ENCODE measurements at places on chromosomes 5 and 9. TPM values are rescaled to one million over a fixed set of nuclear protein-coding genes. Genes with fewer than 3 reads are reported as not detected.

OTP gene
- not detected for total RNA-seq

PCDHA9 gene
- 0.06 TPM for total RNA-seq

C9 gene
- total RNA-seq, result not detected

SPAAR gene
- 1.2 TPM for total RNA-seq

IQGAP2 gene
- 3.5 TPM for total RNA-seq

C8G gene
- not detected for total RNA-seq

RALGDS gene
- total RNA-seq, result 116 TPM

SLC25A2 gene
- not detected for total RNA-seq

P4HA2 gene
- total RNA-seq, result 40.5 TPM

GRXCR2 gene
- total RNA-seq, result 0.69 TPM

PIP5K1B gene
- total RNA-seq, result 0.42 TPM

SPATA31D3 gene
- not detected for total RNA-seq

HTR1A gene
- not detected for total RNA-seq

GRCh38 chr5:104400941-104401340, 838.4 kb upstream of the NUDT12 start:
- DNase-seq, result no peak

DNA sequence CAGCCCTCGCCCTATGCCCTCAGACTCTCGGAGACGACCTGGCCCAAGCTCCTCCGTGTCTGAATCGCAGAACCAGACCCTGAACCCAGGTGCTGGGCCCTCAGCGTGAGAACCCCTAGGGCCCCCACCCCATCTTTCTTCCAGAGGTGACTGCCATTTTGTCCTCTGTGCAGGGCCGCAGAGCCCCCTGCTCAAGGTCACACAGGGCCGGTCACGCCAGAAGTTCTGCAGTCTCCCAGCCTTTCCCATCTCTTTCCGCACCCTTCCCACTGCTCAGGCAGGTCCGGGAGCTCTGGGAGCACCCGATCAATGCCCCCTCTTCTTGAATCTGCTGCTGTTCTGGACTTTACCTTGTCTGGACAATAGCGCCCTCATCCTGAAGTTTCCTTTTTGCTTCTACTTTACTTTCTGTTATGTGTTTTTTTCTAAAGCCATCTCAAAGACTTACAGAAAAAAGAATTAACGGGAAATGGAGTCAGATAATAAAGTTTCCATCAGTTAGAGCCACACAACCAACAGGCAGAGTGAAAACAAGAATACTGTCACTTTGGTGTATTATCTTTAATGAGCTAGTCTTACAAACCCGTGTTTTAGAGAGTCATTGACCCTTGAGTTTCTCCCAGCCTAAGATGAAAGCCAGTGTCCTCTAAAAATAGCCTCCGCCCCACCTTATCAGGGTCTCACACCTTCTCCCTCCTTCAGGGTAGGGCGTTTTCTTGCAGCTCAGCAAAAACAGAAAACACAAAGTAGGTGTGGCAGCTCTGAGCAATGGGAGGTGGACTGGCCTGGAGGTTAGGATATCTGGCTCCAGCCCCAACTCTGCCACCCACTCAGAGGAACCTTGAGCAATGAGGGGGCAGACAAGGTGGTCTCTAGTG, 1.8 kb downstream of the TMOD1 start:
- no peak for DNase-seq

DNA sequence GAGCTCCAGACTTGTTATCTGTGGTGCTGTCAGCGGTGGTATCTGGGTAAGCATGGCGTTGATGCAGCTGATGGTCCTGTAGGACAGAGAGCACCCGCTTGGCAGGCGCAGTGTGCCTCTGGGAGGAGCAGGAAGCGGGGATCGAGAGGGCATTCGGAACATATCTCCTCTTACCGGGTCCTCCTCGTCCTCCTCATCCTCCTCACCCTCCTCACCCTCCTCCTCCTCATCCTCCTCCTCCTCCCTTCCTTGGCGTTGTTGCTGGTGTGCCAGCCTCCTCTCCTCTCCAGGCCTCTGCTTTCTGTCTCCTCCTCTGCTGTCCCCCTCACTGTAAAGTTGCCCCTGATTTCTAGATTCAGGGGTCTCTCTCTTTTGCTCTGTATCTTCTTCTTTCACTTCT, 21.2 kb downstream of the ECM2 start:
- DNase-seq, result no peak

DNA sequence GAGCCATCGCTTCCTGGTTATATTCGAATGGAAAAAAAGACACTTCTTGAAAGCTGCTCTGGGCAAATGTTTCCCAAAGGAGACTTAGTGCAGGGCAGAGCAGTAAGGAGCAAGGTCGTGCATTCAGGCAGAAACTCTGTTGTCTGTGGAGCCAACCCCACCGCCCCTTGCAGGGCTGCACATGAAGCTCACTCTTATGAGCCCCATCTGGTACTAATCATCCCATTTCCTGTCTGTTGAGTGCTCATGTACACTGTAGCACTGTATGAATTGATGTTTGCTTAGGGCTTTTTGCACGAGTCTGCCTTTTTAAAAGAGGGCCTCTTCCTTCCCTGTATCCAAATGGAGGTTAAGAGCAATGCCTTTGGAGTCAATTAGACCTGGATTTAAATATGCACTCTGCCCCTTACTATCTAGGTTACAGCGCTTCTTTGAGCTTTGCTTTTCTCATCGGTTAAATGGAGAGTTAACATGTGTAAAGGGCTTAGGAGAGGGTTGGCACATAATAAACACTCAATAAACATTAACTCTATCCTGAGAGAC, 25.4 kb downstream of the HMHB1 start:
- DNase-seq, result no peak

- DNase-seq, result no peak
Measured at GRCh38 chr9:92146610-92147009, 31.4 kb upstream of the SPTLC1 start.

DNA sequence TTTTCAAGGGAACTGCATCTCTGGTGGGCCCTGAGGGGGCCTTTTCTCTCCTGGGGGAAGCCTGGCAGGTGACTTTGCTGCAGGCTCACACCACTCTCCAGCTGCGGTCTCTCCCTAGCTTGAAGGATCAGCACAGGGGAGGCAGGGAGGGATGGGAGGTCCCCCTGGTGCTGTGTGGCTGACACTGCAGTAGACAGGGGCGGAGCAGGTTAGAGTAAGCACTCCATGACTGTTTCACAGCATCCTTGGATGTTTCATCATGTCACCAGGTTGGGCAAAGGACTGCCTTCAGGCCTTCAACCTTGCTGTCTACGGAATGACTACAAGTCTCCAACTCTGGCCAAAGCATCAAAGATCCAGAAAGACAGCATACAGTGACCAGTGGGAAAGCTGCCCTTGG, 470.7 kb downstream of the CDK5RAP2 start:
- DNase-seq, result no peak

DNA sequence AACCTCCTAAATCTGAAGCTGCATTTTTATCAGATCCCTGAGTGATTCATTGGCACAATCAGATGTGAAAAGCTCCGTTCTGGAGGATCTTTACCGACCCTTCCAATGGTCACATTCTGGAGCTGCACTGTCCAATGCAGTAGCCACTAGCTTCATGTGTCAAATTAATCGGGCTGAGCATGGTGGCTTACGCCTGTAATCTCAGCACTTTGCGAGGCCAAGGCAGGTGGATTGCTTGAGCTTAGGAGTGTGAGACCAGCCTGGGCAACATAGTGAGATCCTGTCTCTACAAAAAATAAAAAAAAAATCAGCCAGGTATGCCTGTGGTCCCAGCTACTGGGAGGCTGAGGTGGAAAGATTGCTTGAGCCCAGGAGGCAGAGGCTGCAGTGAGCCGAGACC, 3.7 kb downstream of the IL17B start:
- DNase-seq, result peak; percentile 62

DNA sequence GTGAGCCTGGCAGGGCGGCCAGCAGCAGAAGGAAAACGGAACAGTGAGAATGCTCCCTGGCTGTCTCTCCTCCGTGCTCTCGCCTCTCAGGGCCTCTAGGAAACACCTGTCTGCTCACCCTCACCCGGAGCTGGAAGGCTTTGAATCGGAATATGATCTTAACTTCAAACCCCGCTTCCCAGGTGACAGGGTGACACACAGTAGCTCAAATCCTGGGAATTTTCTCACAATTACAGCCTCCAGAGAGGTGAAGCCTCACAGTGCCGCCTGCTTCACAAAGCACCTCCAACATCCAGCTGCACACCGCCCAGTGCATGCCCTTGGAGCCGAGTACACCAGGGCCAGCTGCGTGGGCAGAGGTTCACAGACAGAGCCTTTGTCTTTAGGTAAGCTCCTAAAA, 12.5 kb downstream of the SEC16A start:
- no peak for DNase-seq

DNA sequence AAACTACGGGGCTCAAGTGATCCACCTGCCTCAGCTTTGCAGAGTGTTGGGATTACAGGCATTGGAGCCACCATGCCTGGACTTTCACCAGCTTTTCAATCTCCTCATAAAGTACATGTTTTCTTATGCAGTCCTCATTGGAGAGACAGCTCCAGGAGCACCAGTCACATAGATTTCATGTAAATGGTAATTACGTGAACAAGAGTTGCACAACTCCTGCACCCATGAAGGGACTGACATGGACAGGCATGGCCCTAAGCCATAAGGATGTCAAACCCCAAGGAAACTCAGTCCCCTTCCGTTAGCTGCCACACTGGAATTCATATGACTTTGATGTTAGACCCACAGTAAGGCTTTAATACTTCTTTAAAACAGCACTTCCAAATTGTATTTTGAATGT, 7.6 kb upstream of the ADGRV1 start:
- DNase-seq, result no peak

GRCh38 chr5:154714266-154714986, 40.8 kb upstream of the LARP1 start:
- no peak for DNase-seq

DNA sequence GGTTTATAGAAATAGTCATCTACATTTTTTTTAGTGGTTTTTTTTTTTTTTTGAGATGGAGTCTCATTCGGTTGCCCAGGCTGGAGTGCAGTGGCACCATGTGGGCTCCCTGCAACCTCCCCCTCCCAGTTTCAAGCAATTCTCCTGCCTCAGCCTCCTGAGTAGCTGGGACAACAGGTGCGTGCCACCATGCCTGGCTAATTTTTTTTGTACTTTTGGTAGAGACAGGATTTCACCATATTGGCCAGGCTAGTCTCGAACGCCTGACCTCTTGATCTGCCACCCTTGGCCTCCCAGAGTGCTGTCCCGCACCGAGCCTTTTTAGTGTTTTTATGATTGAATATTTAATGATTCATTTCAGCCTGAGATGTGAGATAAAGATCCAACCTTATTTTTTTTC, 27.3 kb downstream of the ANKRD33B start:
- DNase-seq, result no peak

- peak; percentile 57 for DNase-seq
Measured at GRCh38 chr5:143140492-143141203, 262.8 kb downstream of the NR3C1 start.

DNA sequence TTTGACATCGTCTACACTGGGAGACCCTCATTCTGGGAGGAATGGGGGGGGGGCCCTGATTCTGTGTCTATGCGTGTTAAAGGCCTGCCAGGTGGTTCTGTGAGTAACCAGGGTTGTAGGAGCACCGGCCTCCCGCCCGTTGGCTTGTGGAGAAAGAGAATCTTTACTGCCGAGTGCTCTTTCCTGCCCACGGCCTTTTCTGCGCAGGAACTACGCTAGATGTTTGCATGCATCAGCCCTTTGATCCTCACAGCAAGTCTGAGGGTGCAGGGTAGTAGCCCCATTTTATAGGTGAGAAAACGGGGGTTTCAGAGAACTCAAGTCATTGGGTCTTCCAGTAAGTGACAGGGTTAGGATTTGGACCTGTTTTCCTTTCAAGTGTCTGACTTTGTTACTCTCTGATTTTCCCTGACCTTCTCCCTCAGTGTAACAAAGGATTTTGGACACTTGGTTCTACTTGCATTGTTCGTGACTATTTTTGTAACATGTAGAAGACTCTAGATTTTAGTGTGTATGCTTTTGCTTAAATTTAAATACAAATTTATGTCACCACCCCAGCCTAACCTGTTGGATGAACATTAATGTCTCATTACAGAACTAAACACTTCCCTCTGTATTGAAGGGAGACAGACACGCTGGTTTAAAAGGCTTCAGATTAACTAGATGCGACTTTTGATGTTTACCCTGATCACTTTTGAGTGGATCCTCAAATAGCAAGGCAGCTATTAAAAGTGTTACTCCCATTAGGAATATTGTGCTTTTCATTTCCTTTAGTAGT, 22.0 kb downstream of the MAST4 start:
- DNase-seq, result no peak

GRCh38 chr9:88852794-88853193, 138.5 kb upstream of the S1PR3 start:
- no peak for DNase-seq
